ENCODE measurements at places on chromosomes 7 and 10. TPM values are rescaled to one million over a fixed set of nuclear protein-coding genes. Genes with fewer than 3 reads are reported as not detected.

NME8 gene
- total RNA-seq: not detected

DNA sequence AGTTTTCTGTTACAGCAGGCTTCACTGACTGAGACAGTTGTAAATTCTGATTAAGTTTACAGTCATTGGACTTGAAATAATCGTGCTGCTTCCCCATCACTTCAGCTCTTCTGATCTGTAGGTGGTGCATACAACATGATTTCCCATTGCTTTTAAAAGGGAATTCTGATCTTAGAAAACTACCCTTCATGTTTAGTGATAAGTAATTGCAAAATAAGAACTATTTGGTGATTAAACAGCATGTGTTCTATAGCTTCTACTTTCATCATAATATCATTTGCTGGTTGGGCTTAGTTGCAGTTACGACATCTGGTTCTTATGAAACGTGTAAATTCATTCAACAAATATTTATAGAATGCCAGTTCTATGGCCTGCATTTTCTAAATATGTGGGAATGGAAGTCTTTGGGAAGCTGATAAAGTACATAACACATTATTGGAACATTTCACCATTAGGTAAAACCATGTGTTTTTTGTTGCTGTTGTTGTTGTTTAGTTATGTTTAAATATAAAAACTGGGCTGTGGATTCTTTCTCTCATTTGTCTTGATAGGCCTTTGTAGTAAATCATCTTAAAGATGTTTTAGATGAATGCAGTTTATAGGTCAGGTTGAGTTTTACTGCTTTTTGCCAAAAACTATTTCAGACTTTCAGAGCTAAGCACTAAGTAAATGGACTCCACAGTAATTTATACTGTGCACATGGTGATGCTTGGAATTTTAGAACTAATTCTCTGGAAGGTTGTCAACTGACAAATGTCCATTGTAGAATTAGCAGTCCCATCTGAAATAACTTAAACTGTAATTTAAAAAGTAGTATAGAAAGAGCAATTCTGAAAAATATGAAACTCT, 13.1 kb downstream of the GNAI1 start:
- DNase-seq: peak; percentile 91

DNA sequence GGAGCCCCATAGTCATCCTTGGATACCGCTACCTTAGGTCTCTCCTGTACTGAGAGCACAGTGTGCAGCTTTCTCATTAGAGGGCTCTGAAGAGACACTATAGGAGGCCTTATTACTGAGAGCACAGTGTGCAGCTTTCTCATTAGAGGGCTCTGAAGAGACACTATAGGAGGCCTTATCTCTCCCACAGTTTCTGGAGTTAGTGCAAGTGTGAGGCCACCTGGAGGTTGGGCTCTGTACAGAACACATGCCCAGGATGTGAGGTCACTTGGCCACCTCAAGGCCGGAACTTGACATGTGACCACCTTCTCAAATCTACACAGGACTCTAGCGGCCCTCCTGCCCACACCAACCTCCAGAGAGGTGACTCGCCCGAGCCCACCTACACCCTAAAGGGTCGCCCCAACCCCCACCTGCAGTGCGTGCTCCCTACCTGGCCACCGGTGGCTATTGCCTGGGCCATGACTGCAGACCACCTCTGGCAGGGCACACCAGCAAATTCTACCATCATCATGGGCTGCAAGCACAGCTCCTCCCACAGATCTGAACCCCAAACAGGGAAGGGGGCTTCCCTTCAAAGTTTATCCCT, 24.6 kb downstream of the FRMPD2 start:
- no peak for DNase-seq

- DNase-seq: peak; percentile 84
Measured at GRCh38 chr10:49139028-49139845, 5.4 kb upstream of the FAM170B start.

ASB10 gene
- total RNA-seq: not detected

GRCh38 chr10:100327007-100327717, 2.9 kb downstream of the PKD2L1 start:
- DNase-seq: peak; percentile 22

DNA sequence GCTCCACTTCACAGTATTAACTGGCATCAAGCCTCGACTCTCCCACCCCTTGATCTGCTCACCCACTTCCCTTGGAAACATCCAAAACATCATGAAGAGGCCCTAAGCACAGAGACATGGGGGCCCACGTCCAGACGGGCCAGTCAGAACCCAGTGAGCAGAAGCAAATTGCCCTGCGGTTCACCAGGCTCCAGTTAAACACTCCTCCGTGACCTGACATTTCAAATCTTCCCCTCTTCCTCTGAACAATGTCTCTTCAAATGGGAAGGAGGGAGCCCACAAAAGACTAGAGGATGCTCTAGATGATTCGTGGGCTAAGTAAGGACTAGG, 44.8 kb downstream of the CLEC2L start:
- DNase-seq: no peak

ATOH7 gene
- 0.19 TPM for total RNA-seq

PHKG1 gene
- not detected for total RNA-seq

DNA sequence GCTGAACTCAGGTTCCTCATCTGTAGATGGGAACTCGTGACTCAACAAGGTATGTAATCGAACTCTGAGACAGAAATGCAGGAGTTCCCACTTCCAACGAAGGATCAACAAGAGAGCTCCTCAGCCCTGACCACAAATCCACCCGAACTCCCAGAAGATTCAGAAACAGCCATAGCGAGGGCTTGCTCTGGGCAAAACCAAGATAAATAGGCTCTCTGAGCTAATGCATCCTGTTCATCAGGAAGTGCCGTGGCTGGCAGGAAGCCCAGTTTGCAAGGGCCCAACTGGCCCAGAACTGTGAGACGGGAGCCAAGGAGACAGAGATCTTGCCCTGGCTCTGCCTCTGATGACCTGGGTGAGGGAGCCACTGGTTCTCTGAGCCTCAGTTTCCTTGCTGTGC, 141.7 kb upstream of the PFKP start:
- DNase-seq: peak; percentile 75

DNA sequence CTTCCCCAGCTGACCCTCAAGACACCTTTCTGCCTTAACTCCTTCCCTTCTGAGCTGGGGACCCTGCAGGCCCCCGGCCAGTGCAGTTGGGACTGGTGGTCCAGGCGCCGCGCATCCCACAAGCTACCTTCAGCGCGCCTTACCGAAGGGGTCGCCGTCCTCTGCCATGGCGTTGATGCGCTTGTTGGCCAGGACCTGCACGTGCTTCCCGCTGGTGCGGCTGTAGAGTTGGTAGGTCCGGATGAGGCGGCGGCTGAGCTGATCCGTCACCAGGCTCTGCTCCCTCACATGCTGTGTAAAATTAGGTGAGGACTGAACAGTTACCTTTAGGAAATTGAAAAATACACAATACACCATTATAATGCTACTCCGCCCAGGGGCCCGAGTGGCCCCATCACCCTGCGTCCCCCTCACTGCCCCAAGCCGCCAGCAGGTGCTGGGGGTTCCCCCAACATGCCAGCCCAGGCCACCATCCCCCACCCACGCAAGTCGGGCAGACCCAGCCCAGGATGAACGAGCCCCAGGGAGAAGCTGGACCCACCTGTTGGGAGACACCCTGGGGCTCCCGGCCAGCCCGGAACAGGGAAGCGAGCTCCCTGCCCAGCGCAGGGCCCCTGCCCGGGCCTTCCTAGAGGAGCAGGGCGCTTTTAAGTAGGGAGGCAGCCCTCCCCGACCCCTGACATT, 1.2 kb downstream of the FGF8 start:
- DNase-seq: no peak

GRCh38 chr10:76874176-76874575, 763.4 kb downstream of the KCNMA1 start:
- no peak for DNase-seq

Data from astrocyte (in vitro differentiated cells and primary cell).